Fibroblast of mammary gland (primary cell): ENCODE measurements at places on chromosomes 5 and 9.

GRCh38 chr5:135237748-135238103, 161.3 kb downstream of the MACROH2A1 start:
- DNase-seq: no peak

DNA sequence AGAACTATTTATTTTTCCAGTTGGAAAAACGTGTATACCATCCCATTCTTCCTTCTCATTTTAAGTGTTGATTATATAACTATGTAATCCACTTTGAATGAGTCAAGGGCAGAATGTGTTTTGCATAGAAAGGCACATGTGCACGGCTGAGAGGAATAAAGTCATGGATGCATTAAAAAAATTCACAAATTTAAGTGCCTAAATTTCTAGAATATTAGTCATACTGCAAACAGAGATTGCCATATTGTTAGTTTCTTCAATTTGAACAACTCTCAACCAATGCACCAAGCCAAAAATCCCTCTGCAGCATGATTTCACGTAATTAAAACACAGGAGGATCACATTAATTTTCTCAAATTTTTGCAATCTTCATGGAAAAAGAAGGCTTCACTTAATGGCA, 166.3 kb downstream of the MPDZ start:
- DNase-seq: peak; percentile 67

- DNase-seq: peak; percentile 51
Observed at GRCh38 chr5:125057912-125058826, 311.7 kb upstream of the ZNF608 start.

- no peak for DNase-seq
Observed at GRCh38 chr5:154727361-154727760, 27.8 kb upstream of the LARP1 start.

DNA sequence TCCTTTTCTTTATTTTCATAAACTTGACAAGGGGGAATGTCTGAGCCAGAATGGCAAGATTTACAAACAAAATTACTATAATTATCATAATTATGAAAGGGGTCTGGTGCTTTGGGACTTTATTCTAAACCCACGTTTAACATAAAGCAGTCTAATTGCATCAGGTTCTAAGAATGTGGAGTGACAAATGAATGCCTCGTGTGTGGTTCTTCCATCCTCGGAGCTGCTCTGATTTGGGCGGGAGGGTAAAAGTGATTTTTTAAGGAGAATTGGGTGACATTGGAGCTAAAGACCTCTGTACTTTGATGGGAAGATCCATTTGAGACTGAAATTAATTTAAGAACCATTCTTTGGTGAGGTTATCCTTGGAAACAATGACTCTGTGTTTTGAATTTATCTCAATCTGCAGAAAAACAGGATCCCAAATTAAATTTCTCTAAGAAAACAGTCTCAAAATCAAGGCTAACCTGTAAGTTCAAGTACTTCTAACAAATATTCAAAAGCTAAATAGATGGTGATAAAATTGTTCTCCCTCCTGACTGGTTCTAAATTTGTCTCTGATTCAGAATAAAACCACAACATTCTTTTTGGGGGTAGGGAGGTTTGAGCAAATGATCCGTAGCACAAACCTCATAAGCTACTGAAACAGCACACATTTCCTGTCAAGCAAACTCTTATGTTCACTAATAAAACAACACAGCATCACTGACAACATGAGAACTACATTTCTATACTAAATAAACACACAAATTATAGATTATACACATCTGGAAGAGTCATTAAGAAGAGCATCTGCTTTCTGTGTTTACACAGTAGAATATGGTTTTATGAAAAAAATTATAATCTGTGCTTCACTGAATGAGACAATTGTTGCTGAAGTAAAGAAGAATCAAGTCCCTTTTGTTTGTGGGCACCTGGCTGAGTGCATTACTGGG, 85.5 kb downstream of the DCP2 start:
- DNase-seq: peak; percentile 77

DNA sequence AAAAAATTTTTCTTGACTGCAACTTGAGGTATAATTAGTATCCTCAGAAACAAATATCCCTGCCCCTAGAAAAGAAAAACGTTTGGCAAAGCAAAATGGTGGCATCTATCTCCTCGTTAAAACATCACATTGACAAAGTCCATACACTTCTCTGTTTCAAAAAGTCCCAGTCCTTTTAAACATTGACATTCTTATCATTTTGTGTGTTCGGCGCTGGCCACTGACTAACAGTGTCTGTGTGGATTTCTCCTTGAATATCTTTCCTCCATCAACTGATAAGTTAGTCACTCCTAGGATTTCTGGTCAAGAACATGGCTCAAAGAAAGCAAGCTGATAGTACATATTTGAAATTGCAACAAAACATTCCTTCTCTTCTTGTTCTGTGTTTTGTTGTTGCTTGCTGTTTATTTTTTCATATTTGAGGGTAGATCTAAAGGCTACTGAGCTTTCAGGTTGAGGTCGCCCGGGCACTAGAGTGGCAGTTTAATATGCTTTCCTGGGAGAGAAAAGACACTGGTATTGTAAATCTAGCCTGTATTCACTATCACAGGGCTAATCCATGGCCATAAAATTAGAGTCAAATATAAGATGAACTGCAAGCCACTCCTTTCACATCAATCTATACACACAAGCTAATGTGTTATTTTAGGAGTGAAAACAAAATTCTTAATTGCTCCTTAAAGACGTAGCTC, 8.5 kb upstream of the PPIC start:
- no peak for DNase-seq

GRCh38 chr5:32251871-32252458, 60.8 kb downstream of the MTMR12 start:
- DNase-seq: no peak

GRCh38 chr5:96863949-96864584, 12.2 kb upstream of the ERAP2 start:
- no peak for DNase-seq

- no peak for DNase-seq
Observed at GRCh38 chr5:116733991-116734975, 159.7 kb upstream of the SEMA6A start.

GRCh38 chr5:5979377-5979760, 399.0 kb downstream of the MED10 start:
- DNase-seq: peak; percentile 87

- DNase-seq: no peak
Observed at GRCh38 chr5:106796081-106796480, 874.7 kb downstream of the EFNA5 start.

GRCh38 chr5:36721664-36722235, 115.3 kb downstream of the SLC1A3 start:
- DNase-seq: no peak
